ENCODE measurements at places on chromosomes 1 and 21.

DNA sequence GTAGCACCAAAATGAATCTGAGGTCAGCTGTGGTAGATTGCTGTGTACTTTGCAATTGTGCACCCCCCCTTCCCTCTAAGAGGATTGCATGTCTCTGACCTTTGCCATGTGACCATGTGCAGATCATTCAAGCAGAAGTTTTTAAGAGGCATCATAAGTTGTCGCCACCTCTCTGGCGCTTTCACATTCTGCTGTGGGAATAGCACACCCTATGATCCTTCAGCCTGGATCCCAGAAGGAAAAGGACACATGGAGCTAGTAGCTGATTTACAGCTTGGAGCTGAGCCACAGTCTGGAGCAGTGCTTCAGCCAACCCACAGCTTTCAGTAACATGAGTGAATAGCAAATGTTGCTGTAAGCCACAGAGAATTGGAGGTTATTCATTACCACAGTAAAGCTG is 158.5 kb downstream of the TSEN15 start:
- DNase-seq, result no peak

DNA sequence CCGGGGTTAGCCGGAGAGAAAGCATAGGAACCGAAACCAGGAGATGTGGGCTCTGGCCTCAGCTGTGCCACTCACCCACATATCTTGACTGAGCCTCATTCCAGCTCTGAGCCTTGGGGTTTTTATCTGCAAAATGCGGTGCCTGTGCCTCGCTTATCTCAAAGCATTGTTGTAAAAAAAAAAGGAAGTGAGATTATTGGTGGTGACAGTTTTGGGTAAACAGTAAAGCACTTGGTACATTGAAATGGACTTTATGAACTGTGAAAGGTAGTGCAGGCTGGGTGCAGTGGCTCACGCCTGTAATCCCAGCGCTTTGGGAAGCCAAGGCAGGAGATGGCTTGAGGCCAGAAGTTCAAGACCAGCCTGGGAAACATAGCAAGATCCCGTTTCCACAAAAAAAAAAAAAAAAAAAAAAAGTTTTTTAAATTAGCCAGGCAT is 3.8 kb downstream of the PTAFR start:
- no peak for DNase-seq

DNA sequence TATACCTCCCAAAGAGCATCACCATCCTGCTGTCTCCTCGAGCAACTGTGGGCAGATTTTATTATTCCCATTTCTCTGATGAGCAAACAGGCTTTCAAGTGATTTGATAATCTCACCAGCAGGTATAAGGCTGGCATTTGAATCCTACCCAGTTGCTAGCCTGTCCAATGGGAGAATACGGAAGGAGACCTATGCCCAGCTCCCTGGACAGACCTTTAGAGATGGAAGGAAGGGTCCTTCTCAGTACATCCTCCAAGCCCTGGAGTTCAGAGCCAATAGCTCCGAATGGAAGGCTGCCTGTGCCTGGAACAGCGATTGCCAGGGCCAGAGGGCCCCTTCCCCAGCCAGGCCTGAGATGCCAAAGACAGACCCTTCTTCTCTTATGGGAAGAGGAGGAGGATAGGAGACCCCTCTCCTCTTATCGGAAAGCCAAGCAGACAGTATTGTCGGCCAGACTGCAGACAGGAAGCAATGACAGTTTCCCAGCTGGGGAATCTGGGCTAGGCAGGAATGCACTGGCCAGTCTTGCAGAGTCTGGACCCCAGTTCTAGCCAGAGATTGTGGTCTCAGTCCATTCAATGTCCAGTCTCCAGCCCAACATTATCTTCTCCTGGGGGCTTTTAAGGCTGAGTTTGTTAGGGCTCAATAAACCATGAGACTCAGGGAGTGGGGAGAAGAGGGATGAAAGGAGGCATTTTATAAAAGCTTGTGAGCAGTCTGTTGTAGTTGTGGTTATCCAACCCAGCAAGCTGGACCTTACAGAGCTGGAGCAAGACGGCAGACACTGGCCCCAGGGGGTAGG is 2.0 kb downstream of the IFFO2 start:
- no peak for DNase-seq

GRCh38 chr1:208117409-208117808 is 126.8 kb downstream of the PLXNA2 start:
- no peak for DNase-seq

DNA sequence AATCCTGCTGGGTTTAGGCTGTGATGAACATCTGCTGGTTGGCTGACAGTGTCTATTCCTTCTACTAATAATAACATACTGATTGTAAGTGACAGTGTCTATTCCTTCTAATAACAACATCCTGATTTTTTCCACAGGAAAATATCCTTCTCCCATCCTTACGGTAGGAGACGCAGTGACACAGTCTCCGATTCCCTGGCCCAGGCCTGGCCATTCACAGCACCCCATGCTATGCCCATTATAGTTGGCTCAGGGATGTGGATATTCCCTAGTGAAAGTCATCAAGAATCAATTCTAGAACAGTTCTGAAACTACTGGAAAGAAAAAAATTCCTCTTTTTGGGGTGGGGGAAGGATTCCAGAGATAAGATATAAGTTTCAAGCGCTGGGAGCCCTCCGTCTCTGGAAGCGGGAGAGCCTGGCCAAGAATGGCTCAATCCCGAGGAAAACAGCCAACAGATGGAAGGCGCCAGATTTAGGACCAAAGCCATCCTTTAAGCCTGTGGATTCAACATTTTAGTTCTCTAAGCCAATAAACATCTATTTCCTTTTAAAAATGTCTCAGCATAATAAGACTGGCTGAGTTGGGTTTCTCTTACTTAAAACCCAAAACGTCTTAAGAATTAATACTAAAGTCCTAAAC is 88.6 kb downstream of the GPATCH2 start:
- DNase-seq, result no peak

DNA sequence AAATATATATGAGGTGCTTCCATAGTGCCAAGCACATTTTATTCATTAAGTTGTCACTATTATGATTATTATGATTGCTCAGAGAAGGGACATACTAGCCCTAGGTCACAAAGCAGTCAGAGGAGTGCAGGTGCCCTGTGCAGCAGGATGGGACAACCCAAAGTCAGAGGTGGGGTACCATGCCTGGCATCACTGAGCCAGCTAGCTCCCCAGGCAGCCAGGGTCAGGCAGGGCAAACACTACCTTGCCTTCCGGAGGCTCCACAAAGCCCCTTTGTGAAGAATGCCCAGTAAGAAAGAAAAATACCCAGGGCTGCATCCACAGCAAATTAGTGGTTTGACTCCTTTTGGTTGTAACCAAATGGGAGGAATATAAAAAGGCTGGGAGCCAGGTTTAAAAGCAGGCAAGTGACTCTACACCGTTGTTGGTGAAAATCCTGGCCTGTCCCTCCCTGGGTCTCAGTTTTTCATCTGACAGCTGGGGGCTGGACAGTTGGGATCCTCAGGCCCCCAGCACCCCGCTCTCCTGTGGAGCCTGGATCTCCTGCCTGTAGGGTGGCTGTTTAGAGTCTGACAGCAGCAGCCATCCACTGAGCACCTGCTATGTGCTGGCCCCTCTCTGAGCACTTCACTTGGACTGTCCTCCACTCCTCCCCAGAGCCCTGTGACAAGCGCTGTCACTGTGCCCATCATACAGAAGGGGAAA is 98.8 kb downstream of the GLIS1 start:
- no peak for DNase-seq
